Pulmonary artery endothelial cell (primary cell): ENCODE measurements at places on chromosomes 13 and 19. TPM values are rescaled to one million over a fixed set of nuclear protein-coding genes. Genes with fewer than 3 reads are reported as not detected.

GRCh38 chr13:79455331-79455730 lies 25.6 kb upstream of the NDFIP2 start:
- DNase-seq = no peak

- no peak for DNase-seq
Measured at GRCh38 chr19:8561075-8561764, 16.0 kb downstream of the MYO1F start.

The ASF1B gene
- 15.3 and 21.5 TPM in 2 replicates for total RNA-seq

The TEAD2 gene
- total RNA-seq = 46.0 and 46.5 TPM in 2 replicates

DNA sequence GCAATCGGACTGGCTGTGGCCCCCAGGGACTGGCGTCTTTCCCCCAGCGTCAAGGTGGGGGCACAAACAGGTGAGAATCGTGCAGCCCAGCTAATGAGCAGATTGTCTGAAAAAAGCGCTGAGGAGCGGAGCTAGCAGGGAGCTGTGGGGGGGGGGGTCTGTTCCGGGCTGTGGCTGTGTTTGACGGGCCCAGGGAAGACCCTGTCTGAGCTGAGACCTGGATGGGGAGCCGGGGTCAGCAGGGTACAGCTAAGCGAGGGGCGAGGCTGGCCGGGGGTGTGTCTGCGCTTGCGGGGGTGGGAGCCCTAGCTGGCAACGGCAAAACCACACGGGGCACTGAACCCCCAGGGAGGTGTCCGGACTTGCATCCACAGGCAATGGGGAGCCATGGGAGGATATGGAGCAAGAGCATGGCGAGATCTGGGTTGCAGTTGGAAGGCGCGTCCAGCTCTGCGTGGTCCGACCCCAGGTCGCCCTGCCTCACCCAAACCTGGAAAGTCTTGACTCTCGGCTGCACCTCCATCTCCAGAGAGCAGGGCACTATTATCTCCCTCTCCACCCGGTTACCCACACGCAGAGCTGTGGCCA lies 4.6 kb downstream of the LINGO3 start:
- no peak for DNase-seq

DNA sequence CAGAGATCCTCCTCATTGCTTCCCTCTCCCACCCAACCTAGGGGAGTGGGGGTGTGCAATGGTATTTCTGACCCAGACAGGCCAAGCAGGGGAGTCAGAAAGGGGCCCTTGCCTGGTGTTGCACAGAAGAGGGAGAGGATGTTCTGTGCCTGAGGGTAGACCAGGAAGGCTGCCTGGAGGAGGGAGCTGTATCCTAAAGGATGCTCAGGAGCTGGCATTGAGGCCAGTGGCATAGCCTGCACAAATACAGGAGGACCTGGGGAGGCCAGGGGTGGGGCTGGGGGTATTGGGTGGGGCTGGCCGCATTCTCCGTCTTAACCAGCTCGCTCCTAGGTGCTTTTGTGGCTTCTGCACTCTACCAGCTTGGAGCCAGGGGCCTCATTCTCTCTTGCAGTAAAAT lies 4.4 kb downstream of the RNF225 start:
- DNase-seq = no peak

GRCh38 chr13:29594710-29595379 lies 643 bp downstream of the SLC7A1 start:
- DNase-seq = no peak

- no peak for DNase-seq
Measured at GRCh38 chr19:30266687-30267086, 105.5 kb upstream of the ZNF536 start.
